Temporal lobe (tissue), 4 donors: ENCODE measurements at places on chromosomes 3 and 15. TPM values are rescaled to one million over a fixed set of nuclear protein-coding genes. Genes with fewer than 3 reads are reported as not detected.

Gene GOLGA8M
- 0.25 TPM for total RNA-seq

Gene SAMD7
- total RNA-seq, result not detected

Gene ESYT3
- total RNA-seq, result 0.74 TPM

Gene EIF3J
- 67.1 TPM for total RNA-seq

Gene CIB2
- total RNA-seq, result 23.6 TPM

Gene AADACL2
- total RNA-seq, result not detected

Gene TF
- total RNA-seq, result 2.7 TPM

Gene C3orf20
- not detected for total RNA-seq

Gene AMOTL2
- 46.5 TPM for total RNA-seq

Gene CALML4
- 2.5 TPM for total RNA-seq
